ENCODE measurements at places on chromosomes 16 and 17. TPM values are rescaled to one million over a fixed set of nuclear protein-coding genes. Genes with fewer than 3 reads are reported as not detected.

The KRTAP4-9 gene
- not detected for total RNA-seq

The CD300LB gene
- total RNA-seq: 0.69 TPM

The CCL5 gene
- 6.0 TPM for total RNA-seq

The ZNF469 gene
- total RNA-seq: 0.74 TPM

Measured in omental fat pad (tissue), 4 donors.